A549 (cell line): ENCODE measurements at places on chromosomes 3 and 15.

DNA sequence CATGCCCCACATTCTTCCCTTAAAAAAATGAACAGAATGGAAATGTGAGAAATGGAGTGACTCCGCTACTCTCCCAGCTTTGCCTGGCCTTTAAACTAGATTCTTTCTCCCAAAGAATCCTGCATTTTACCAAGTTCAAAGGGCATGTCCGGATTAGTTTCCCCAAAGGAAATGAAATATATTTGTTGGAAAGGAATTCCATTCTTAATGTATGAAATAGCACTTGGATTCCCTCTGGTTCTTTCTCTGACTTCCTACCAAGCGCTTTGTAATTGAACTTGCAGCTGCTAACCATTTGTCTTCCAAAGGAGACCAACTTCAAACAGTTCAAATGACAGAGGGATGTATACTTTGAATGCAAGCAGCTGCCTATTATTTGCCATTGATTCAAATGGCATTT lies 18.9 kb downstream of the MAP2K1 start:
- DNase-seq, result no peak

DNA sequence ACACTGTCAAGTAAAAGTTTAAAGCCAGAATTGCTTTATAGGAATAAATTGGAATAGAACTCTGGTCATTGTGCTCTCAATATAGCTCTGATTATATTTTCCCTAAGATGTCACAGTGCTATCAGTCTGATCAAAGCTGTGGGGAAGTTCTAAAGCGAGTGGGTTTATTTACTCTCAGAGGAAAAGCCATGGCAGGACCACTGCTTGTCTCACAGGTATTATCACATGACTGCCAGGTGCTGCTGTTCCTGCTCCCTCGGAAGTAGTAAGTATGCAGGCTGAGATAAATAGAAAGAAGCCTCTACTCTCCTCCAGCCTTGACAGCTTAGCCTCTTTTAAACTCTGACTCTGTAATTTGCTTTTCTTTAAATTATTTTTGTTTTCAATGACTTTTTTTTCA lies 49.1 kb upstream of the UTS2B start:
- DNase-seq, result no peak

- no peak for DNase-seq
These were observed 2.5 kb upstream of the GPR176 start for GRCh38 chr15:39922462-39923092.

DNA sequence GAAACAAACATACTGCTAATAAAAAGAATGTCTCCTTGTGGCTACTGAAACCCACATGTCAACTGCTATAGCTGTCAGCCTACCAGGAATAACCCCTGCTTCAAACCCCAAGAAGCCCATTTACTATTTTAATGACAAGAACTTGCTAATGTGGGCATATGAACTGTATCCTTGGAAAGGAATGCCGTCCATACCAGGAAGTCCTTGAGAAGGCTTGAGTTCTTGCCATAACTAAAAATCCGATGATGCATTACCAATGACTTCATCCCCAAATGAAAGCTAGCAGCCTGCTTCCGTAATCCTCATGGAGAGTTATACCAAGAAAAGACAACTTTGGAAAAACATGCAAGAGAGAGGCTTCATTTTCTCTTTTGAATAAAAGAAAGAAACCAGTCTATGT lies 34.8 kb downstream of the MINDY4B start:
- no peak for DNase-seq

GRCh38 chr3:181081930-181082329 lies 92.4 kb upstream of the DNAJC19 start:
- no peak for DNase-seq

- no peak for DNase-seq
These were observed 58.4 kb upstream of the POLG start for GRCh38 chr15:89393056-89393455.

- no peak for DNase-seq
These were observed 42.1 kb downstream of the TLE3 start for GRCh38 chr15:70055601-70056051.

DNA sequence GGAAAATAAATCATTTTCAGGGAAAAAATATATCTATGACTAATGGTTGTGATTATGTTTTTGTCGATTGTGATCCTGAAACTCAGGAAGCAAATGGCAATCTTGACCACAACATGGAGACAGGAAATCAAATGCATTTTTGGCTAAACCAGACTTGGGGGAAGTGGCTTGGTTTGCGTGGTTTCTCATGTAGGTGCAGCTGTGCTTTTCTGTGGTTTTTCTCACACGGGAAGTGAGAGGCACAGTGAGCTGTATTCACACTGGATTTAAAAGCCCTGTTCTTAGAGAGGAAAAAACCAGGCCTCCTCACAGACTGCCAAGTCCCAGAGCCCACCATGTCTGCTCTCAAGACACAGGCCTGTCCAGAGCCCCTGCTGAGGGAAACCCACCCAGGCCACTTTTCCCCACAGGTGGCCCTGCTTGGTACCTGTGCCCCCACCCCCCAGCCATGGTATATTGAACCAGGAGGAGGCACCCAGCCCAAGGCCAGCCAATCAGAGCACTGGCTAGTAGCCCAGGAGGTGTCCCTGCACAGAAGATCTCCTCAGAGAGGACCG lies 46.1 kb downstream of the BTD start:
- DNase-seq, result no peak

DNA sequence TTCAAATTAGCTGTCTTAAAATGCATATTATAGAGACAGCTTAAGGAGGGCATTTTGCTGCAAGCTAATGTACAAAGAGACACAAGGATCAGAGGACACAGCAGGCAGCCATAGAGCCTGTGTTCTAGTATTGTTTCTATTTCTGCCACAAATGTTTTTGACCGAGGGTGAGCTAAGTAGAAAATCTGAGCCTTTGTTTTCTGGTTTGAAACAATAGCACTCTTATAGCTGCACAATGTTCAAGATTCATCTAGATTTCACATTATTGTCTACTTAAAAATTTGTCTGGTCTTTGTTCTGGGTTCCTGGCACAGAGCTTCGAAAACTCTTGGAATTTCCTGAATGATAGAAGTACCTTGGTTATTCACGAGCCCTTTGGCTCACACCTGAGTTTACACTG lies 40.0 kb upstream of the TUSC7 start:
- DNase-seq, result no peak
